ENCODE measurements at places on chromosomes 5 and 9.

DNA sequence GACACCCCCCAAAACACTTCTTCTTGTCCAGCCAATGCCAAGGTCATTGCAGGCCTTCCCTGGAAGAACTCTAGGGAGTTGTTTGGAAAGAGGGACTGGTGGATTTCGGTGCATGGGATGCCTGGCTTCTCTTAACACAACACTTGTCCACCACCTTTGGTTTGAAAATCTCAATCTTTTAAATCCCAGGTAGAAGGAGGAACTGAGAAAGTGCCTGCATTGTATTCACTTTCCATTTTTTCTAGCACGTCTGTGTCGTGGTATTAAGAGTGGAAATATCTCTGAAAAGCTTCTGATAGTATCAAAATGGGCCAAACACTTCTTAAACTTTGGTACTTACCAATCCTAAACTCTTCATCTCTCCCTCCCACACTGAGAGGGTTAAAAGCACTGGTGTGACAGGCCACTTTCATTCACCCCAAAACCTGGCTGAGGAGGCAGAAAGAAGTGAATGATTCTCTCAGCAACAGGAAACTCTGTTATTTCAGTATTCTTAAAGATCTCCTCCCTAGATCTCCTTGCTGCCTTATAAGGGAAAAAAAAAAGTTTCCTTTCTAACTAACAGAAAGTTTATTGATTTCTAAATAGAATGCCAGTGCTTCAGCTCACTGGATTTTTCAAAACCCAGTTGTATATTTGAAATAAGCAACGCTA lies 3.9 kb upstream of the NFIB start:
- no peak for DNase-seq

DNA sequence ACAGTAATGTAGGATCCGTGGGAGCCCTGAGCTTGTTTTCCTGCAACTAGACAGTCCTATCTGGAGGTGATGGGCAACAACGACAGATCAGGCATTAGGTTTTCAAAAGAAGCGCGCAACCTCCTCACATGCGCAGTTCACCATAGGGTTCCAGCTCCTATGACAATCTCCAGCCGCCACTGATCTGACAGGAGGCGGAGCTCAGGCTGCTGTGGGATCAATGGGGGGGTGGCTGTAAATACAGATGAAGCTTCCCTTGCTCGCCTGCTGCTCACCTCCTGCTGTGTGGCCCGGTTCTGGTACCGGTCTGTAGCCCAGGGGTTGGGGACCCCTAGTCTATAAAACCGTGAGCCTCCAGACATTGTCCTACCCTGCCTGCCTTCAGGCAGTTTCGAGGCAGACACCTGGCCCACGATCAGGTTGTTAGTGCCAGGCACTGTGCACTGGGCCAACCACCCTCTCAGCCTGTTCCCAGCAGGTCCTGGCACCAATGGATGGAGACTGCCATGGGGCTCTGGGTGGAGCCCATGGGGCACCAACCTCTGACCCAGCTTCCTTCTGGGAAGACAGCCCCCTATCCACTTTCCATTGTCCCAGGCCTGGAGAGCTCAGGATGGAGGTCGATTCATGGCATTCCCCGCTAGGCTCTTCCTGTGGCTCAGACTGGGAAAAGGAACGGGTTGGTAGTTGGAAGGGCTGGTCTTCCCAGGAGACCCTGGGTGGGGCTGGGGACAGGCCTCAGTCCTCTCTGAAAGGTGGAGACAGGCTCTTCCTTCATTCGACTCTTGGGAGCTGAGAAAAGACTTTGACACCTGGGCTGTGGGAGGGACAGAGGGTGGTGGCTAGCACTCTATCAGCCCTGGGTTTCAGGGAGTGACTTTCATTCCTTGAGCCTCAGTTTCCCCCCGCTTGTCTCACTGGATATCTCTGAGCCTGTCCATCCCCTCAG lies 1.7 kb downstream of the ENDOG start:
- no peak for DNase-seq

DNA sequence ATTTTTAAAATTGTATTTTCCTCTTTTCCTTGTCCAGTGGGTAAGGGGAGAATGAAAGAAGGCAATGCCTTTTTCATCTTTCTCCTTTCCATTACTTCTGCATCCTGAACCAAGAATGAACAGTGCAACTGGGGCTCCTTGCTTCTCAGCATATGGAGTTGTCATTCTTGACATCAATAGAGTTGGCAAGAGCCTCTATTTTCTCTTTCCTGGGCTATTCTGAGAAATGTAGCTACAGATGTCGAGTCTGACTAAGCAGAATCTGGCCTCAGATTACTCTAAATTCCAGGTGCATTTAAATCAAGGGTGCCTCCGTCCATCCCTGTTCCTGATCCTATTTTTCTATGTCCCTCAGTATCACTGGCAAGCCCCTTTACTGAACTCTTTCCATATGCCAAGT lies 244.8 kb downstream of the GLIS3 start:
- no peak for DNase-seq

- DNase-seq, result no peak
Observed at GRCh38 chr5:114360816-114361723, 800 bp upstream of the KCNN2 start.

DNA sequence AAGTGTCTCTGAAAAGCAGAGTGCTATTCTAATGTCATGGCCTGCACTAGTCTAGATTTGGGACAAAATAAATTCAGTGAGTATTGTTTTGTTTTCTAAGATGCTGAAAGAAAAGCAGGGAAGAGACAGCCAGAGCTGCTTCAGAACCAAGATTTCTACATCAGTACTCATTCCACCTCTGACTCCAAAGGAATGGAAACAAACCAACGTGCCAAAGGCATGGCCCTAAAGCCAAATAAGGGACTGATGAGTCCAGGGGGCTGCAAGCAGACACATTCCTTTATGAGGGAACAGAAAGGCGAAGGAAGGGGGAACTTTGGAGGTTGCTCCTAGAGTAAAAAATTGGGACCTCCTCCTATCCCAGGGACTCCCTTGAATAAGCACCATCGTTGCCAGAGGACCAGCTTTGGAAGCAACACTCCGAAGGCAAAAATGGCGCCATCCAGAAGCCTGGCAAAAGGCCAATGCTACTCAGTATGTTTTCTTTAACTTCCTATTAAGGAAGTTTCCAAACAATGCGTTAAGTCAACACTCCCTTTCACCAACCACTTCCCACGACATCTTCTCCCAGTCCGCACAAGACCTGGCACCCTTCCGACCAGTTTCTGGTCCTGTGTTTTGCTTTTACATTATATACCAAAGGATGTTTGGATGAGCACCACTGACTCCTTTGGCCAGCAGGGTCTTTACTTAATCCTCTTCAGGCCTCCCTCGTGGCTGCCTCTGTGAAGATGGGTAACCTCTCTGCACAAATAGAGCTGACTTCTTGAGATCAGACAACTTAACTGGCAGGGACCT lies 31.6 kb downstream of the ADAM19 start:
- DNase-seq, result no peak

DNA sequence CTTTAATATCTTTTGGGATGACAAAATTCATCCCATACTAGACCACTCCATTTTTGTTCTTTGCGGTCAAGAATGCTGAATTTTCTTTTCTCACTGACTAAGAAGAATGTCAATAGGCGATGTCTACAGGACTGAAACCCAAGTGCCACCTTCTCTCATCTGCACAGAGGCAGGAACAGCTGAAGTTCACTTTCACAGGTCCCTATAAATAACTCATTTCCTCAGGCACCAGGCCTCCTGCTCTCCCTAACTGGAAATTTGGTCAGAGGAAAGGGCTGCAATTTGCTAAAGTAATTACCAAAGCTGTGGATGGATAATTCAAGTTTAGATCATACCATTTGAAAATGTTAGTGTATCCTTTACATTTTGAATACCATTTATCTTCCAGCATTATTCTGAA lies 142.9 kb downstream of the DIRAS2 start:
- no peak for DNase-seq

- DNase-seq, result no peak
Observed at GRCh38 chr9:109499631-109500410, 1.7 kb upstream of the PTPN3 start.

GRCh38 chr9:75712700-75713099 lies 177.8 kb upstream of the PCSK5 start:
- DNase-seq, result no peak

DNA sequence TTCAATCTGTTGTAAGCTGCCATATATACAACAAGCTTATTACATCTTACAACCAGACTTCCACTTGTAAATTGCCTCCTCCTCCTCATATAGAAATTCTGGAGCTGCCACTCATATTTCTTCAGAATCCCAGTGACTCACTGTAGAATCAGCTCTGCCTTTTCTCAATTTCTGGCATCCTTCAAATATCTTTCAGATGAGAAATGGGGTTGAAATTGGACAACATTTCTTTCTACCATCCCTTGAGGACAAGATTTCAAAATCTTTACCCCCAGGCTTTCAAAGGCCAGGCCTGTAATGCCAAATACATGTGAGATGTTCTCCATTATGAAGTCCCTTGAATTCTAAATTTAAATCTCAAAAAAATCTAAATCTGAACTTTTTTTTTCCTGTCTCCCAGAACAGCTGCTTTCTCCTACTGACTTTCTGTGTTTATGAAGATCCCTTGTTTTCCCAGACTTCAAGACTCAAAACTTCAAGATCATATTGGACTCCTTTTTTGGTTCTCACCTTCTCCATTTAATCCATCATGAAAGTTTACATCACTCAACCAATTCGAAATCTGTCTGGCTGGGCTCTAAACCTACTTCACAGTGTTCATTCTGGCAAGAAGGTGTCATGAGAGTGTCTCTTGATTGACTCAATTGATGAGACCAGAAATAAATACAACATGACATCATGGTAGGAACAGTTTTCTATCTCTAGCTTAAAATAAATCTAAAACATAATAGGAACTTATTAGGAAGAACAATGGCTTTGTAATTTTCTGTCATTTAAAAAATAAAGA lies 109.8 kb downstream of the HMHB1 start:
- DNase-seq, result no peak

DNA sequence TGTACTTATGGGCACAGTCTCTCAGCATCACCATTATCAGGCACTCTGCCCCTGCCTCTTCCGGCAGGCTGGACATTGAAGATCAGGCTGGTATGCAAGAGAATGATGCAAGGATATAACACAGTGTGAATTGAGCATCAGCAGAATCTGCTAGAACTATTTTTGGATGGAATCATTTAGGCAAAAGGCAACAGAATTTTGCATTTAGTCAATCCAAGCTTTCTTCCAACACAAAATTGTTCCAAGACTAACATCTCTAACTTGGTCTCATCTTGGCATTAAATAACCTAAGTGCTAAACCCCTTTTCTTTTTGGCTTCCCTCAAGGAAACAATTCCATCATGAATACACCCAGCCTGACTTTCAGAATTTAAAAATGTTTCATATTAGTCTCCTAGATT lies 339.9 kb downstream of the PRELID2 start:
- DNase-seq, result no peak

- DNase-seq, result no peak
Observed at GRCh38 chr5:155076379-155076778, 62.8 kb downstream of the KIF4B start.

DNA sequence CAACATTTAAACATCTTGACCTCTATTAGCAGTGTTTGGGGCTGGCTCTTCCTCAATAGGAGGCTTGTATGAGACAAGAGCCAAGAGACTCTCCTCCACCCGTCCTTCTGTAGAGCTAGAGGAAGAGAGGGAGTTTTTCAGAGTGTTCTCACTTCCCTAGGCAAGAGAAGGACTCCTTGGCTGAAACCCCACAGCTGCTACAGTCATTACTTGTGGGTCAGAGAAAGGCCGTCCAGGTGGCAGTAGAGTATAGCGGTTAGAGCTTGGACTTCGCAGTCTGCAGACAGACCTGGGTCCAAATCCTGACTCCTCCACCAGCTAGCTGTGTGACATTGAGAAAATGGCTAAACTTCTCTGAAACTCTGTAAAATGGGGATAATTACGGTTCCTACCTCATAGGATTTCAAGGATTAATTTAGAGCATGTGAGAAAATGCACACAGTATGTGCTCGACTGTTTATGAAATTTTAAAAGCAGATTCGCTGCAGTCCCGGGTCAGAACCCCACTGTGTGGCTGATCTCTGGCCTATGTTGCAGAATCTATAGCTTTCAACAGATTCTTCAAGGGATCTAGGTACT lies 80.8 kb upstream of the ARAP3 start:
- no peak for DNase-seq

DNA sequence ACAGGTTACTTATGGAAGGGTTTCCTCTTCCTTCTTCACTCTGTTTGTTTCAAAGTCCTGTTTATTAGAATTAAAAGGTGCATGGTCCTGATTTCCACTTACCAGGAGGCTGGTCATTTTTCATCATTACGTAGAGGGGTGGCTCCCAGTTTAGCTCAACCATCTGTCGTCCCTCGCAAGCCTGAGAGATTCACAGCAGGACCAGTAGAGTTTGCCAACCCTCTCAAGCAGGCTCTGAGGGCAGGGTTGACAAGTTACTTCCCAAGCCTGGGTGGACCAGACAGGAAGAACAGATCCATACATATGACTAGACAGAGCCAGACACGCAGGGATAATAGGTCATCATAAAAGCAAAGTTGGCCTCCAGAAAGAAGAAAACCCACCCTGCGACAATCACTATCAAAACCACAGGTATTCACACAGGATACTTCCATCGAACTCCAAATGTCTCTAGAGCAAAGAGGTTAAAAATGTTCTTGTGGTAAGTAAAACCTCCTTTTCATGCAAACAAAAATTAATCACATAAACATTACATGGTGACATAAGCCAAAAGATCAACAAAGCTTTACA lies 151.9 kb downstream of the ELAVL2 start:
- no peak for DNase-seq

- no peak for DNase-seq
Observed at GRCh38 chr9:88816141-88816540, 175.1 kb upstream of the S1PR3 start.

- no peak for DNase-seq
Observed at GRCh38 chr9:88923092-88923491, 68.2 kb upstream of the S1PR3 start.

GRCh38 chr9:110115826-110116542 lies 92.0 kb downstream of the C9orf152 start:
- DNase-seq, result no peak

GRCh38 chr5:107670932-107671741 lies at the start of gene EFNA5:
Gene EFNA5 (minus strand): TSS chr5:107670937.
- DNase-seq, result peak; percentile 19

- no peak for DNase-seq
Observed at GRCh38 chr5:67233075-67233474, 36.5 kb upstream of the CD180 start.

GRCh38 chr5:147303976-147304375 lies 69.2 kb downstream of the STK32A start:
- DNase-seq, result no peak

DNA sequence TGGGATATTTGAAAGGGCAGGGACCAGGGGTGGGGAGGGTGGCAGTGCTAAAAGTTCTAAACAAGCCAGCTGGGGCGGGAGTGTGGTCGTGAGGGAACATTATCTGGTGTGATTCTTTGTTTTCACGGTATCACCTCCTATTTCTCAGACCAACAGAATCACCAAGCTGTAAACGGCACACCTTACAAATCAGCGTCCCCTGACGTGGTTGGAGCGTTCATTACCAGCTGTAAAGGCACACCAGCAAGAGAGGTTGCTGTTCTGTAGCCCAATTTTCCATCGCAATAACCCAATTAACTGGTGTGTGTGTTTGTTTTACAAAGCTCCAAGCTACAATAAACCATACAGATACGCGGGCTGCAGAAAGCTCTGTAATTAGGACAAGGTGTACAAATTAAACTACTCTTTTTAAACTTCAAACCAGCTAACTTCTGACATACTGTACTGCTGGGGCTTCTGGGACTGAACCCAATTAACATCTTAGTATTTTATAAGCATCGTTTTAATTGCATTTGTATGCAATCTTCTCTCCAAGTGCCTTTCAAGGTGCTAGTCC lies 303.6 kb upstream of the CLINT1 start:
- DNase-seq, result no peak

- no peak for DNase-seq
Observed at GRCh38 chr9:37732086-37732741, 21.4 kb upstream of the TRMT10B start.

All from activated CD4-positive, alpha-beta T cell treated with anti-CD3 and anti-CD28 coated beads, Interleukin-2, Interleukin-4, amounts not matched to agents 100 ng/mL and 50 ng/mL, durations not matched to agents 16 hours and 8 hours (primary cell).